ENCODE measurements at places on chromosomes 1 and 21. TPM values are rescaled to one million over a fixed set of nuclear protein-coding genes. Genes with fewer than 3 reads are reported as not detected.

GRCh38 chr1:14846688-14847087, 248.2 kb downstream of the KAZN start:
- no peak for DNase-seq

DNA sequence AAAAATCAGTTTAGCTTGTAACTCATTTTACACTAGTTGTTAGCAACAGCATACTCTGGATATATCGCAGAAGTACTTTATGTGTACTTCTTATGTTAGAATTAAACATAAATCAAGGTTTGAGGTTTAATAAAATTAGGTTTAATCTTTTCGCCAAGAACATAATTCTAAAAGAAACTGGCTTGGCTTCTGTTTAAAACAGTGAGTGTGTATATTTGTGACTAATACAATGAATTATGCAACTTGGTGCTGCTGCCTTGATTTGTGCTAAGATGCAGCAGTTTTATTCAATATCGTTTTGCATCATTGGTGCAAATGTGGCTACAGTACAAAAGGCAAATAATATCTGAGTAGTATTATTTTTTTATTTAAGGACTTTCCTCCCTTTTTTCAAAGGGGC, 44.8 kb downstream of the USP25 start:
- DNase-seq = no peak

GRCh38 chr1:201298396-201299381, 15.4 kb downstream of the PKP1 start:
- no peak for DNase-seq

Gene RGS2
- total RNA-seq = 25.8 TPM

Gene ERO1B
- total RNA-seq = 16.1 TPM

Gene CAPN8
- not detected for total RNA-seq

Gene NEK2
- 2.0 TPM for total RNA-seq

Data from tibial nerve (tissue), 4 donors.